ENCODE measurements at places on chromosomes 3 and 15. TPM values are rescaled to one million over a fixed set of nuclear protein-coding genes. Genes with fewer than 3 reads are reported as not detected.

DNA sequence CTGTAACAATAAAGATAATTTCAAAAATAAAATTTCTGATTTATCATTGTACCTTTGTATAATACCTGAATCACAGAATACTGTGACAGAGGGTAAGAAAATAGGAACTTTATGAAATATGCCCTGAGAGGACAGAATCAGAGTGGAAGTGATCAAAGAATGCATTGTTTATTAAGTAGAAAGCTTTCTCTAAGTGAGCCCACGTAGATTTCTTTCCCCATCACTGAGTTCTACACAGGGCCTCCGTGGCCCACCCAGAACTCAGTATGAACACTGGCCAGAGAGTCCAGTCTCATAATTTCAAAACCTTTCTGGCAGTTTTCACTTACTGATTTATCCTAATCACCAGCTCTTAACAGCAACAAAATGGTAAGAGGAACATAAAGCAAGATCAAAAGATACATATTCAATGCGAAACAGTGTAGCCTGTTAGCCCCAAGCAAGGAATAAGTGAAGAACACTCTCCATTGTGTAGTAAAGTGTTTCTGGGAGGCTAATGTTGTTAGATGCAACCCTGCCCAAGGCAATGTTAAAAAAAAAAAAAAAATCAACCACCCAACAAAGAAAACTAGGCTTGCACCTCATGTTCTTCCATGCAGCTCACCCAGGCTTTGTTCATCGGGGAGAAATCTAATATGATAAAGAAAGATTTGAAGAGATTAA, 341.3 kb downstream of the LSAMP start:
- no peak for DNase-seq

- DNase-seq, result no peak
Observed at GRCh38 chr3:72411126-72411525, 437.1 kb downstream of the SHQ1 start.

DNA sequence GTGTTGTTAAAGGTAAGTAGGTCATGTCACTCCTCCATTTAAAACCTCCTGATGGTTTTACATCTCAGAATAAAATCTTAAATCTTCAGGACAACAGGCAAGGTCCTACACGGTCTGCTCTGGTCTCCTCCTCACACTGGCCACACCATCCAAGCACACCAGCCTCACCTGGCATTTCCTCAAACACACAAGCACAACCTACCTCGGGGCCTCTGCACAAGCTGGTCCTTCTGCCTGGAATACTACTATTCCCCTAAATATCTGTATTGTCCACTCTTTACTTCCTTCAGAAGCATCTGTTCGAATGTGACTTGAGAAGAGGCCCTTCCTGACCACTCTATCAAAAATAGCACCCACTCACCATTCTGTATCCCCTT, 1.8 kb downstream of the GORASP1 start:
- no peak for DNase-seq

- DNase-seq, result no peak
Observed at GRCh38 chr3:155880286-155880685, 9.8 kb downstream of the GMPS start.

DNA sequence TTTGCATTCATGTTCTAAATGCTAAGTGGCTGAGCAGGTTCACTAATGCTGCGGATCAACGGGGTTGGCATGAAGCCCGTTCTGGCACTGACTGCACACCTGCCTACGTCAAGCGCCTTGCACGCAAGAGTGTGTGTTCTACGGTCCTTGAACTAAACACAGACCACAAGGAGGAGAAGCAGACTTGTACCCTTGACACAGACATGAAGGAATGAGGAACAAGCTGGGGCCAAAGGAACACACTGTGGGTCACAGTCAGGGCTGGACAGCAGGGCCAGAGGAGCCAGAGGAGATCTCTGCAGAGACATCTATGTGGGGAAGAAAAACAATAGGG, 48.0 kb upstream of the LDHAL6B start:
- DNase-seq, result no peak

- DNase-seq, result no peak
Observed at GRCh38 chr3:139657434-139657833, 20.3 kb downstream of the NMNAT3 start.

DNA sequence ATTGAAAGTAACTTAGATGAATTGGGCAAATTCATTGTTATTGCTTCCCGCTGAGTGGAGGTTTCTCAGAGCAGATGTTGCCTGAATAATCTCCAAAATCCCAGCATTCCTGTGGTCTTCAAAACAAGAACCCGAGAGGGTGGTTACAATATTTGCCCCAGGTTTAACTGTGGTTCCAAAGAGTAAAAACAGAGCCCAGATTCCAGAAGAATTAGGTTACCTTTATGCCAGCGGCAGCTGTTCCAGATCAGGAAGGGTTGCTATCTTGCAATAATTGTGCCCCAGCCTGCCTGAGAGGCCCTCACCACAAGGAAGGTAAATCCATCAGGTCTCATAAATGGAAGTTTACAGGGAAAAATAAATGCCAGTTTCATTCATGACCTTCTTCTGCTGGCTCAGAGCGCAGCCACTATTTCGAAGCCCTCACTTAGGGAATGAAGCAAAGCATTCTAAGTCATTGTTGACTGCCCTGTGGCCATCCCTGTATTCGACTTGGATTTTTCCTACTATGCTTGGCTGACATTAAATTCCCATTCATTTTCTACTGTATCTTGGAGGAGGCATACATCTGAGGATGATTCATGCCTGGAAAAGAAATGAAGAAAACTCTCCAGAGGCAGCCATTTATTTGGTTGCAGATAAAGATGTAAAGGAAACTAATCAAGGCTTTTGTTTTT, 54.6 kb downstream of the SSUH2 start:
- DNase-seq, result no peak

DNA sequence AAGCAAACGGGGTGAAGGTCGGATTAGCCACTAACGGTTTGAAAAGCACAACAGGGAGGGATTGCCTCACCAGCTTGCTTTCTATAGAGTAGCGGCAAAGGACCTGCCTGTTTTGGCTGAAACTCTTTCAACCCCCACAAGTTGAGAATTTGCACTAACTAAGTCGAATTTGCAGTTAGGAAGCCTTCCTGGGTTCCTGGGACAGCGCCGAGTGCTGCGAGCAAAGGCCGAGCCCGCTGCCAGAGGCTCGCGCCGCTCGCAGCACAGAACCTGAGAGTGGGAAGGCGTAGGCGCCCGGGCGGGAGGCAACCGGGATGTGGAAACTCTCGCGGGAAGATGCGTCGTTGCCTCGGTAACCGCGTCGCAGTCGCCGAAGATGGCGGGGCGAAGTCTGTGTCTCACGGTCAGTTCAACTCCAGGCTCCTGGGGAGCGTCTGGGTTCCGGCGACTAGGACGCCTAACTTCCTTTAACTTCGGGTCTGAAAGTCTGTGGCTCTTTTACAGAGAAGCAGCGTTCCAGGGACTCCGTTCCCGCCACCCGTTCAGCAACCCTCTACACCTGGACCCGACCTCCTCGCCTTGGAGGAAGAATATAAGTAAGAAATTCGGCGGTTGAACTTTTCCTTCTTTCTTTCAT, at the start of gene TEX9:
TSS of gene TEX9 (plus strand) at position 352 of the 637 bp plus-strand sequence. CDS start at position 377, 25 bp downstream.
- DNase-seq, result peak; percentile 91

Gene MITF
- 62.0 TPM for total RNA-seq

Gene FBXL22
- total RNA-seq, result 58.4 TPM

Gene DNAJA4
- 36.9 TPM for total RNA-seq

All from mucosa of gallbladder (tissue), 1 donor.